ENCODE measurements at places on chromosomes 2 and 18. TPM values are rescaled to one million over a fixed set of nuclear protein-coding genes. Genes with fewer than 3 reads are reported as not detected.

- H3K27me3 ChIP-seq: no peaks in the 10 kb centered on the region
- peaks cover 13% of the 10 kb centered on the region for H3K4me1 ChIP-seq
- DNase-seq: no peak
- peak overlapping the region; percentile 68 for H3K4me3 ChIP-seq
- no peaks in the 10 kb centered on the region for H3K36me3 ChIP-seq
These were observed 1.8 kb downstream of the ENOSF1 start for GRCh38 chr18:710418-711300.

DNA sequence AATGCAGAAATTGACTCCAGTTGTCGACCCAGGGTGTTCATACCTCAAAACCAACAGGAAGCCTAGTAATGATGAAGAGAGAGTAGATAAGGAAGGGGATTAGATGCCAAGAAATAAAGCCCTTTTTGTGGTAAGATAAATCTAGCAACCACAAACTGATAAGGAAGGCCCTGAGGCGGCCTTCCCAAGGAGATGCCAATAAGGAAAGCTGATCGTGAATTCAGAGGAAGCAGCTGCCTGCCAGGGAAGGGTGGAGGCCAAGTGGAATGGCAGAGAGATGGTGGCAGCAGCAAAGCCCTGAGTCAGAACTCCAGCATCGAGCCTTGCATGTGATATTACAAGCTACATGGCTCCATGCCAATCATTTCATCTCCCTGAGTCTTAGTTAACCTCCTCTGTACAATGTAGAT, 126.3 kb downstream of the IRS1 start:
- no peak overlapping the region for H3K27ac ChIP-seq
- no peaks in the 10 kb centered on the region for H3K36me3 ChIP-seq
- DNase-seq: peak; percentile 52
- H3K4me3 ChIP-seq: no peak overlapping the region
- H3K4me1 ChIP-seq: peaks cover 11% of the 10 kb centered on the region

The KCNS3 gene
- 5.1 TPM for total RNA-seq

The MSTN gene
- total RNA-seq: 0.04 TPM

The FECH gene
- 28.1 TPM for total RNA-seq

The COL4A3 gene
- 0.72 TPM for total RNA-seq

The NAT8 gene
- total RNA-seq: 3.8 TPM

All from hepatocyte (in vitro differentiated cells).